ENCODE measurements at places on chromosomes 4 and X.
A peak's percentile ranks its signal among the peaks of the same experiment; 100 is the strongest.

DNA sequence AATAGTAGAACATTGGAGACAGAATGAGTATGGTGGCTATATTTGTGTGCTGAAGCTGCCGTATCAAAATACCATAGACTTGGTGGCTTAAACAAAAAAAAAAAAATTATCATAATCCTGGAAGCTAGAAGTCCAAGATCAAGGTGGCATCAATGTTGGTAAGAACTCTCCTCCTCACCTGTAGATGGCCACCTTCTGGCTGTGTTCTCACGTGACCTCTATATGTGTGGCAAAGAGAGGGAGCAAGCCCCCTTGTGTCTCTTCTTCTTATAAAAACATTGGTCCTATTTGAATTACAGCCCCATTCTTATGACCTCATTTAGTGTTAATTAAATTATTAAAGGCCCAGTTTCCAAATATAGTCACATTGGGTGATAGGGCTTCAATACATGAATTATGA lies 1640.9 kb upstream of the PCDH7 start:
- DNase-seq, result no peak

DNA sequence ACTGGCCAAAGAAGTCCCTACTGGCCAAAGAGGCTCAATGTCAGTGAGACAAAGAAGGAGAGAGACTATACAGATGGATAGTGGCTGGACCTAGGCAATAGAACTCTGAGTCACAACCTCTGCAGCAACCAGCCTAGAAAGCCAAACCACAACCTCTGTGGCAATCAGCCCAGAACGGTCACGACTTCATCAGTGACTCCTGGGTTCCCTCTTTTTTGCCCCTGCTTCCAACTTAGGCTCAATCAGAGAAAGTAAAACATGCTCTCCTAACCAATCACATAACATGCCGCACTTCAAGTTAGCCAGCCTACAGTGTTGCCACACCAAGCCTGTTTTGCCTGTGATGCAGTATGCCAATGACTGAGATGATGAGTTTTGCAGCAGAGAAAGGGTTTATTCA lies 203.4 kb downstream of the ANAPC10 start:
- peak; percentile 40 for DNase-seq

DNA sequence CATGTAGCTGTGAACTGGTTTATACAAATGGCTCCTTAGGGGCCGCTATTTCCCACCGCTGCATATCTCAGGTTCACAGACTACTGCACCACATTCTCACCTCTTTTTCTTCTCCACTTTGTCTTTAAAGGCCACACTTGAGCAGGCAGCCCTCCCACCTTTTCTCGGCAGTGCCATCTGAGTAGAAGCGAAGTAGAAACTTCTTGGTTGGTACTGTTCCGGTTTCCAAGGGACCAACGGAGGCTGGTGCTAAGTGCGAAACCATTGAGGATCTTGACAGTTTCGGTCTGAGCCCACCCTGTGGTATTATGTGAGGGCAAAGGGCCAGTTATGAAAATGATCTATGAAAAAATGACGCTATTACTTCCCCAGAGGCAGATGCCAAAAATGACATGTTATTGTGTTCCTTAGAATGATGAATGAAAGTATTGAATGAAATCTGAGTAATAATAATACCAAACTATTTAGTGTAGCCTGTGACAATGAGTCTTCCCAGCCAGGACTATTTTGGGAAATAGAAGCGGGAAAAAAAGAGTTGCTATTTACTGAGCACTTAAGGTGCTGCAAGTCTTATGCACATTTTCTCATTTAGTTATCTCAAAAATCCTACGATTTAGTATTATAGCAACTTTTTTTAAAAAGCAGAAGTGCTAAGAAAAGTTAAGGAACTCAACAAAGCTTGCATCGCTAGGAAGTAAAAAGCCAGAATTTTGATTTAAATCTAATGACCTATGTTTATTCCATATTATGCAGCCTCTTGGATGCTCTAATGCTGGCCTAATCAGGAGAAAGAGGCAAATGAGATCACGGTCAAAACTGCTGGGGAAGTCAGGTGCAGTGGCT lies 29.6 kb upstream of the CHRNA9 start:
- no peak for DNase-seq

GRCh38 chr4:54308110-54308509 lies 79.0 kb downstream of the PDGFRA start:
- DNase-seq, result no peak
